ENCODE measurements at places on chromosomes 1 and 21. TPM values are rescaled to one million over a fixed set of nuclear protein-coding genes. Genes with fewer than 3 reads are reported as not detected.

THEM5 gene
- total RNA-seq: not detected

MPL gene
- total RNA-seq: not detected

SH3BGR gene
- 95.6 TPM for total RNA-seq

SNIP1 gene
- total RNA-seq: 11.7 TPM

TSEN15 gene
- 34.4 TPM for total RNA-seq

ASPM gene
- total RNA-seq: 23.7 TPM

KRTAP12-2 gene
- total RNA-seq: not detected

ALX3 gene
- not detected for total RNA-seq

ARHGAP29 gene
- 59.6 TPM for total RNA-seq

IGSF21 gene
- total RNA-seq: not detected

LCE6A gene
- total RNA-seq: not detected

RAB3B gene
- 0.51 TPM for total RNA-seq

CD84 gene
- total RNA-seq: 3.2 TPM

TNNI3K gene
- 2.7 TPM for total RNA-seq

RHBDL2 gene
- total RNA-seq: 1.6 TPM

CRP gene
- not detected for total RNA-seq

TMEM222 gene
- 22.3 TPM for total RNA-seq

AKR7A3 gene
- total RNA-seq: 1.3 TPM

CHD5 gene
- 1.1 TPM for total RNA-seq

NBPF4 gene
- not detected for total RNA-seq

DIO1 gene
- not detected for total RNA-seq

SDF4 gene
- 69.1 TPM for total RNA-seq

OR2M3 gene
- total RNA-seq: not detected

Measured in tongue (tissue), 3 donors.